ENCODE measurements at places on chromosomes 7 and 10.
A peak's percentile ranks its signal among the peaks of the same experiment; 100 is the strongest.

DNA sequence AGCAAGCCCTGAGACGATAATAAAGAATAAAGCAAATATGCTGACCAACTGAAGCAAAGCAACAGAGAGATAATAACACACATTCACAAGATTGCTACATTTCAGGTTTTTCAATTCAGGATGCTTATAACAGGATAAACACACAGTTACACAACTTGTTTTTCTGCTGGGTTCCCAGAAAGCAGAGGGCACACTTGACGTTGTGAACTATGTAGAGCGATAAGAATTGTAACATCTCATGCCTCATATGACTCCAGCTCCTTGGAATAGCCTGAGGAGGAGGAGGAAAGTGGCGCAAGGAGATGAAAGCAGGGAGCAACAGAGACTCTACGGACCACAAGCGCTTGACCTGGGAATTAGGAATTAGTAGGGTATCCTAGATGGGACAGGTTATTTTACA lies 201.7 kb downstream of the SKAP2 start:
- H3K4me3 ChIP-seq: no peak overlapping the region
- H3K27me3 ChIP-seq: peaks cover 12% of the 10 kb centered on the region
- H3K4me1 ChIP-seq: peaks cover 12% of the 10 kb centered on the region
- H3K36me3 ChIP-seq: no peaks in the 10 kb centered on the region
- no peak overlapping the region for H3K27ac ChIP-seq

GRCh38 chr7:7014827-7015595 lies 167.3 kb upstream of the C1GALT1 start:
- H3K36me3 ChIP-seq: no peaks in the 10 kb centered on the region
- H3K27me3 ChIP-seq: peaks cover 3% of the 10 kb centered on the region
- H3K4me3 ChIP-seq: no peak overlapping the region
- DNase-seq: no peak

DNA sequence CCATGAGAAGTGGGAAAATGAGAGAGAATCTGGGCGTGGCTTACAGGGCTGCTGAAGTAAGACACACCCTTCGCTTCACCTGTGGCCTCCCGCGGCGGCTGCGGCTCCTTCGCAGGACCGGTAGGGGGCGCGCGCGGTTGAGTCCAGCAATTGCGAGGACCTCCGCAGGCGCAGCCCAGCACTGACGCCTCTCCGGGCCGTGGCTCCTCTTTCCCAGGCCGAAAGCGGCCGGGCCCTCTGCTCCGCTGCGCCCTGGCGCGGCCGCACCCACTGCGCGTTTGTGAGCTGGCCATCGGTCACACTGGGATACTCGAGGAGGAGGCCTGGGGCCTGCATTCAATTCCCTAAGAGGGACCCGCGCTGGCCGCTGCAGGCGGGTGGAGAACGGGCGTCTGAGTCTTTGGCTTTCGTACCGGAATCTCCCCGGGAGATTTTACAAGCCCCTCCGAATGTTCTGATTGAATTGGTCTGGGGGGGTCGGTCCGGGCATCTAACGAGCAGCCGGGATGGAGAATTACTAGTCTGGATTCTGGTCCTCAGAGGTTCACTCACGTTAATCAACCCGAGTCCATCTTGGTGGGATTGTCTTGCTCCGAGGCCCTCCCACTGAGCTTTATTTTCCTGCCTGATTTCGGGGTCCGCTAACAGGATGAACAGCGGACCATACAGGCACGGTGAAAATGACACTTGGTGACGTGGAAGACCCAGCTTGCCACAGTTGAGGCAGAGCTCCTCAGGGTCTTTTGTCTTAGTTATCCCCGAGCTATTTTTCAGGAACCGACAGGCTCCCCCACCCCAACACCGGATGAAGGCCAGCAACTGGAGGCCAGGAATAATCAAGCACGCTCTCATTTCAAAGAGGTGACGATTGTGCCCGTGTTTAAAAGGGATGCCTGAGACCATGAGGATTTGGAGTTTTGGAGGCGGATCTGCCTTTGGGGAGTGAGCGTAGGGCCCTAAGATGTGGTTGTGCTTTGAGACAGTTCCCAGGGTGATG lies at the start of gene LRRD1:
LRRD1 (minus strand) TSS at position 215 of the 997 bp plus-strand sequence. CDS start 13,940 bp downstream, outside the sequence.
- H3K4me1 ChIP-seq: peaks cover 9% of the 10 kb centered on the region
- no peaks in the 10 kb centered on the region for H3K36me3 ChIP-seq
- H3K27ac ChIP-seq: no peak within 1 kb of the TSS
- DNase-seq: peak; percentile 96
- H3K4me3 ChIP-seq: peak within 1 kb of the TSS; percentile 84

GRCh38 chr10:113028456-113029440 lies 78.7 kb downstream of the TCF7L2 start:
- DNase-seq: no peak
- peaks cover 17% of the 10 kb centered on the region for H3K27me3 ChIP-seq
- no peak overlapping the region for H3K27ac ChIP-seq
- H3K4me3 ChIP-seq: no peak overlapping the region

DNA sequence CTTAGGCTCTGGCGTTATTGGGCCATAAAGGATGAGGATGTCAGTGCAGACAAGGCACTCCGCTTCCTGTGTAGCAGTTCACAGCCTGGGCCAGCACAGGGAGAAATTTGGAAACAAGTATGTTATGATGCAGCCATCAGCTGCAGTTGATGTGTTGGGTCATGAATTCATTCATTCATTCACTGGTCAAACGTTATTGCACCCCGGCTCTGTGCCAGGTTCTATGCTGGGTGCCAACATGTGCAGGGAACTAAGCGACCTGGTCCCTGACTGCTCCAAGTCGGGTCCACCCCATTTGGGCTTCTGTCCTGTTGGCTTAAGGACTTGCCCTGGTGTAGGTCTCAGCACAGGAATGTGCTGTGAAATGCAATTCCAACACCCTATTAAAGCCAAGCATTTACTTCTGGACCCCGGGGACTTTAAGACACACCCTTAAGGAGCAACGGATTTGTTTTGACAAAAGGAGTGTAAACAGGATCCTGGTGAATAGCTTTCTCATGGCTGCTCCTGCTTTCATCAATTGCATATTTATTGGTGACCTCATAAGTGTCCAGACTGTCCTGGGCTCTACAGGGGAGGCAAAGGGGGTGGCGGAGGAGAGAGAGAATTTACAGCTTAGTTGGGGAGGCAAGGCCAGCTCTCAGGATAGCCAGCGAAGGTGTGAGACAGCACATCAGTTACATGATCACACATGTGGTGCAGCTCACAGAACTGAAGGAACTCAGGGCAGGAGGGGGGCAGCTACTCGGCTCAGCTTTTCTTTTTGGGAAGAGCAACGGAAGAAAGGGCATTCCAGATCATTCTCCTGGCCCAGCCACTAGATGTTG lies 158.6 kb downstream of the GRK5 start:
- H3K36me3 ChIP-seq: no peaks in the 10 kb centered on the region
- H3K4me1 ChIP-seq: peaks cover 14% of the 10 kb centered on the region
- no peak for DNase-seq
- H3K27me3 ChIP-seq: no peaks in the 10 kb centered on the region
- H3K27ac ChIP-seq: no peak overlapping the region
- H3K4me3 ChIP-seq: no peak overlapping the region

DNA sequence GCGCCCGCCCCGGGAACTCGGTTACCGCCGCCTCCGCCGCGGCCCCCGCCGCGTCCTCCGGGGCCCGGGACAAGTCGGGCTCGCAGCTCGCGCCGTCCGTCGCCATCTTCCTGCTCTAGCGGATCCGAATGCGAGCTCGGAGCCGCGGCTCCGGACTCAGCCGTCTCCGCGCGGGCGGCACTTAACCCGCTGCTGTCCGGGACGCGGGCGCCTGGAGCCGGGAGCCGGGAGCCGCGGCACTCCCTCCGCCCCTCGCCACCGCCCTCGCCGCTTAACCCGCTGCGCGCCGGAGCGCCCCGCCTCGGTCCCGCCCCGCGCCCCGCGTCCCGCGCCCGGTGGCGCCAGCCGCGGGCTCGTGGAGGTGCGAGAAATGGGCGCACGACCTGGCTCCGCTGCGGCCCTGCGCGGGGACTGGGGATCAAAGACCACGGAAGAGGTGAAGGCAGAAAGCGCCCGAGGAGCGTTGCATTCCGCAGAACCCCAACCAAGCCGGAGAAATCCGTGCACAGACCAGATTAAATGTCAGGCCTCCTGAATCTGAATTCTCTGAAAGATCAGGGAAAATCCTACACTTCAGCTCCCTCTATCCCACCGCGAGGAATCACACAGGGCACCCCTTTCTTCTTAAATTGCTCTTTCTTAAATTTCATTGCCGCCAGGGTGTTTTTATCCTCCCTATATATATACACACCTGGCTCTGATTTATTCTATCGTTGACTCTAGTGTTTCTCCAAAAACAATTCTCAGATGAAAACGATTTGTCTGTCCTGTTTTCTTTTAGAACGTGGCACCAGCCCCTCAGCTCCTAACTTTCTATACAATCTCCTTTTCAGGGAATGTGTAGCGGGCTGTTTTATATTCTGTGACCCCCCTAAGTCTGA lies at the start of gene CTTNBP2:
CTTNBP2 (minus strand) TSS at position 132 of the 881 bp plus-strand sequence; CDS start at position 106, 26 bp downstream.
- DNase-seq: peak; percentile 32
- no peaks in the 10 kb centered on the region for H3K36me3 ChIP-seq
- peaks cover 42% of the 10 kb centered on the region for H3K27me3 ChIP-seq
- peak within 1 kb of the TSS; percentile 27 for H3K4me3 ChIP-seq

DNA sequence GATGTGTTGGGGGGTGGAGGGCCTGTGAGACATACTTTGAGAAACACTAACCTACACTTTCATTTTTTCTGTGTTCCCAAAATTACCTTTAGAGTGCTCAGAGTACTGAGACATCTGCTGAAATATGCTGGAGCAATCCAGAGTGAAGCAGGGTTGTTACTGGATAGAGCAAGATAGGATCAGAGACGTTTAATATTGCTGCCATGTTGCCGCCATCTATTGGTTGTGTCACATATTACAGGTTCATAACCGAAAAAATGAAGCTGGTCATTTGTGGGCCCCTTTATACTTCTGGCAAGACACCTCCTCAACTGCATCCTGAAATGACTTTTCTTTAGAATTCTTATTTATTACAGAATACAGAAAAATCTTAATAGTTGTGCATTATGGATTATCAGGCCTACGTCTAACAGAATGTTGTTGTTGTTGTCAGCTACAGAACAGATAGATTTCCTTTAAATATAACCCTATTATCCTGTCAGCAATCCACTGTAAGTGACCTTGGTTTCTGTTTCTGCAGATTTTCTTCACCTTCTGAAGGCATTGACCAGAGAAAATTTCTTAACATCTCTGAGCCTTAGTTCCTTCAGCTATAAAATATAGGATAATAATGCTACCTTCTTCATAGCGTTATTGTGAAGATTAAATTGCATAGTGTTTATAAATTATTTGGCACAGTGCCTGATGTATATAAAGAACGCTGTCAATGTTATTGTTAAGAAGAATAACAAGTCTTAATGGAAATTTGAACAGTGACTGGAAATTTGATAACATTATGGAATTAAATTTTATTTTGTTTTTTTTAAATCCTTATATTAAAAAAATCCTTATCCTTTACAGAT lies 16.2 kb upstream of the DLD start:
- H3K27me3 ChIP-seq: peaks cover 7% of the 10 kb centered on the region
- H3K36me3 ChIP-seq: no peaks in the 10 kb centered on the region
- no peak for DNase-seq
- peaks cover 18% of the 10 kb centered on the region for H3K4me1 ChIP-seq
- no peak overlapping the region for H3K4me3 ChIP-seq

DNA sequence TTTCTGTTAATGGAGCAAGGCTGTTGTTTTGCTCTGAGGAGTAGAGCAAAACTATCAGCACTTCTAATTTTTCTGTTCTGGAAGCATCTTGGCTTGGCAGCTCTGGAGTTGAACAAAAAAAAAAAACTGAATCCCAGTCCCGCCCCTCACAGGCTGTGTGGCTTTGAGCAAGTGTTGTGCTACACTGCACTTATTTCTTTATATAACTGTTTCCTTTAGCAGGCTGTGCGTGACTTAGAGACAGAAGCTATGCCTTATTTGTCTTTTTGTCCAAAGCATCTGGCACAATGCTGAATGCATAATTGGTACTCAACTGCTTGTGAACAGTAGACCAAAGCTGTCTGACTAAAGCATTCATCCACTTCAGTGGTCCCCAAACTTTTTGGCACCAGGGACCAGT lies 96.1 kb downstream of the AMPH start:
- H3K27me3 ChIP-seq: peaks cover under 1% of the 10 kb centered on the region
- no peak overlapping the region for H3K27ac ChIP-seq
- DNase-seq: no peak
- H3K4me3 ChIP-seq: no peak overlapping the region
- H3K36me3 ChIP-seq: no peaks in the 10 kb centered on the region

- no peak for DNase-seq
- H3K36me3 ChIP-seq: no peaks in the 10 kb centered on the region
- H3K4me1 ChIP-seq: peaks cover 16% of the 10 kb centered on the region
- peaks cover 3% of the 10 kb centered on the region for H3K27me3 ChIP-seq
- H3K27ac ChIP-seq: no peak overlapping the region
- H3K4me3 ChIP-seq: no peak overlapping the region
Observed at GRCh38 chr10:78975926-78976325, 92.8 kb upstream of the ZMIZ1 start.

- no peaks in the 10 kb centered on the region for H3K27me3 ChIP-seq
- H3K36me3 ChIP-seq: no peaks in the 10 kb centered on the region
- H3K27ac ChIP-seq: no peak overlapping the region
- H3K4me3 ChIP-seq: no peak overlapping the region
Observed at GRCh38 chr7:40470817-40471216, 336.0 kb downstream of the SUGCT start.

DNA sequence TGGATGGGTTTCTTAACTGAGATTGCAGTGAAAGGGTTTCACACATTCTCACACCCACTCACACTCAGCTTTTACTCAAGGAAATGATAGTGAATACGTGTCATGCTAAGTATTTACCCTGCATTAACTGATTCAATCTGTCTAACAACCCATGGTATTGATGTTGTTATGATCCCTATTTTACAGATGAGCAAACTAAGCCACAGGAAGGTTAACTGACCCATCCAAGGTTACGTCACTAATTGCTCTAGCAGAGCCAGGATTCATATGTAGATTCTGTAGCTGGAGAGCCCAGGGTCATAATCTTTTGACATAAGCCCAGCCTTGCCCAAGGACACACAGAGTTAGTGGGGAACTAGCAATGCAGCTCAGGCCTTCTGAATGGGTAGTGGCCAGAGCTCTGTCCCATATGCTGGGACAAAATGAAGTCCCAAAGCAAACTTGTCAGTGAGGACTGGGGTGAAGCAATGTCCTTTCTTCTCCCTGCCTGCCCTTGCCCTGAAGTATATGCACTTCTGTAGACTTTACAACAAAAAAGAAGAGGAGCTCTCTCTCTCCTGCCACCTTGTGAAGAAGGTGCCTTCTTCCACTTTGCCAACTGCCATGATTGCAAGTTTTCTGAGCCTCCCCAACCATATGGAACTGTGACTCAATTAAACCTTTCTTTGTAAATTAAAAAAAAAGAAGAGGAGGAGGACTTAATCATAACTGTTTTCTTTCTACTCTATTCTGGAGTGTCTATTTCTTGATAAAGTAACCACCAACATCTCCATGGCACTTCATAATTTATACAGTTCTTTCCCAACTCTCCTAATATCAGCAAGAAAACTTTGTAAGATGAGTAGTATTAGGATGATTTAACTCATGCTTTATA lies 4.9 kb upstream of the CYP3A7 start:
- H3K27me3 ChIP-seq: no peaks in the 10 kb centered on the region
- DNase-seq: no peak
- no peak overlapping the region for H3K27ac ChIP-seq
